ENCODE measurements at places on chromosomes 6 and 20.

DNA sequence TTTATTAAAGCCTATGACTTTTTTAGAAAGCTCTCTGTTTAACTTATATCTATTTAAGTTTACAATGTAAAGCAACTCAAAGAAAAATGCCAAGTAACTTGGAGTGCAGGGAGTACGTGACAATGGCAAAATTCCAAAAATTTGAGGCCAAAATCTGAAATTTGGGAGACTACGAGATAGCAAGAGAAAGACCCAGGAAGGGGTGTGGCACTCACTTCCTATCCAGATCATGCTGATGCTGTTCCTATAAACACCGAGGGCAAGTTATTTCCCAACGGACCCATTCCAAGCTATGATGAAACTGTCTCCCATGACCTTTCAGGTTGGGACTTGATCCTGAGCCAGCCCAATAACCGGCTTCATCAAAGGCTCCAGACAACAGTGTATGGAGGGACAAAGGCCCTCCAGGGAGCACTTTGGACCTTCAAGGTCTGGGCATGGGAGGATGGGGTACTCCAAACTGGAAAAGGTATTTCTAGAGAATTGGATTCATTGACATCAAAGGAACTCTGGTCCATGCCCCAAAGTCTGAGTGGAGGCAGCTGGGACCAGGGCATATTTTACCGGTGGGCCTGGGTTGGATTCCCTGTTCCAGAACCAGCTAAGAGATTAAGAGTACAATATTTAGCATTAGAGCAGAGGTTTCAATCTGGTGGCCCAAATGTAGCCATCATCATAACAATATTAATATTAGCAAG, 15.7 kb upstream of the SLC13A3 start:
- no peak for DNase-seq

GRCh38 chr20:43849496-43850186, 65.0 kb upstream of the TOX2 start:
- no peak for DNase-seq

- no peak for DNase-seq
Observed at GRCh38 chr6:46240866-46241565, 70.2 kb upstream of the ENPP5 start.

DNA sequence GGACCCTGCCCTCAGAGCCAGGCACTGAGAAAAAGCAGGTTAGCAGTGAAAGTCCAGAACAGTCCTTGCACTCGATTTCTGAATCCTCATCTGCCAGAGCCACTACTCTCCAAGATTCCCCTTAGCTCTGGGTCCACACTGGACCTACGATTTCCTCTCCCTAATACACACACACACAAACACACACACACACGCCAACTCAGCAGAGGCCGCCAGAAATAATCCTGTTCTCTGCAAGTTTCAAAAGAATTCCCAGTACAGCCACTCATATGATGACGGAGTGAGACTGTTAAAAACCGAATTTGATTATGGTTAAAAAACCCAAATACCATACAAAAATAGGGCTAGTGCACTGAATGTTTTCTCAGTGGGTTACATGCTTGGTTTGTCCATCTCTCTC, 90.8 kb downstream of the GMPR start:
- no peak for DNase-seq

GRCh38 chr6:142316791-142317368, 15.1 kb downstream of the ADGRG6 start:
- no peak for DNase-seq

DNA sequence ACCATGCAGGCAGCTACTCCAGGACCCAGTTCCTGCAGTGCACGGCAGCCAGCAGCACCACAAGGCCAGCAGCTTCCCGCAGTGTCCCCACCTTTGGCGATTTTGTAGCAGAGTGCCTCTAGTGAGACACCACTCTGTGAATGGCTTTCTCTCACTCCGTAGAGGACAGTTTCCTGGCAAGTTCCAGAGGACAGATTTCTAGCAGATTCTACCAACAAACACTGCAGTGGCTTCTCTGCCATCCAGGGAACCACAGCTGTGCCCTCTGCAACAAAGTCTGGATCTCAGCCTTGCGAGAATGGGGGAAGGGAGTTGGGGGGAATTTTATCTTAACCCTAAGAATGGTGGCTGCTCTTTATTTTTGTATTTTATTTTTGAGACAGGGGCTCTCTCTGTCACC, 28.7 kb downstream of the SNHG17 start:
- no peak for DNase-seq

- DNase-seq: no peak
Observed at GRCh38 chr6:170292407-170293158, 1.7 kb upstream of the DLL1 start.

- DNase-seq: peak; percentile 67
Observed at GRCh38 chr6:167350731-167351655, 26.1 kb downstream of the TTLL2 start.

Data from activated CD4-positive, CD25-positive, alpha-beta regulatory T cell (primary cell).